CD4-positive, alpha-beta T cell treated with Interleukin-6 for 4 hours (primary cell): ENCODE measurements at places on chromosomes 16 and 17.

GRCh38 chr16:78450255-78450654, 350.8 kb downstream of the WWOX start:
- DNase-seq = no peak

GRCh38 chr16:22369221-22369811, 5.1 kb downstream of the CDR2 start:
- DNase-seq = peak; percentile 21

DNA sequence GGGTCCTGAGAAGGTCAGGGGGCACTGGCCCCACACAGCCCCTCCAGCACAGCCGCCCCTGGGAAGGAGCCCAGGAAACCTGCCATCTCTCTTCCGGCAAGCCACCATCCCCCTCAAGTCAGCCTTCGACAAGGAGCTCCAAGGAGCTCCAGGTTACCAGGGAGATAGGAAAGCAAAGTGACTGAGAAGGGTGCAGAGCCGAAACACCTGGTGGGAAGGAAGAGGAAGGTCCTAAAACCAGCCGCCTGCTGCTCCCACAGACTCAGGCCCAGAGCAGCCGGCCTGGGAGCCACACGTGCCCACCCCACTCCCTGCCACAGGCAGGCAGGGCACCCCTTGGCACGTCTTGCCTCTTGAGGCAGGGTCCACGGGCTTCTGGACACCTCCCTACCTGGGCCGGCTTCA, 80.7 kb downstream of the TIMM22 start:
- no peak for DNase-seq

GRCh38 chr17:51056813-51057510, 63.7 kb downstream of the SPAG9 start:
- peak; percentile 19 for DNase-seq

GRCh38 chr17:5238333-5238732, 3.7 kb upstream of the SCIMP start:
- no peak for DNase-seq
